Stimulated activated CD4-positive, alpha-beta T cell treated with anti-CD3 and anti-CD28 coated beads, Interleukin-15, amount 100 ng/mL, for 1 hour (primary cell): ENCODE measurements at places on chromosomes 6 and 20.

DNA sequence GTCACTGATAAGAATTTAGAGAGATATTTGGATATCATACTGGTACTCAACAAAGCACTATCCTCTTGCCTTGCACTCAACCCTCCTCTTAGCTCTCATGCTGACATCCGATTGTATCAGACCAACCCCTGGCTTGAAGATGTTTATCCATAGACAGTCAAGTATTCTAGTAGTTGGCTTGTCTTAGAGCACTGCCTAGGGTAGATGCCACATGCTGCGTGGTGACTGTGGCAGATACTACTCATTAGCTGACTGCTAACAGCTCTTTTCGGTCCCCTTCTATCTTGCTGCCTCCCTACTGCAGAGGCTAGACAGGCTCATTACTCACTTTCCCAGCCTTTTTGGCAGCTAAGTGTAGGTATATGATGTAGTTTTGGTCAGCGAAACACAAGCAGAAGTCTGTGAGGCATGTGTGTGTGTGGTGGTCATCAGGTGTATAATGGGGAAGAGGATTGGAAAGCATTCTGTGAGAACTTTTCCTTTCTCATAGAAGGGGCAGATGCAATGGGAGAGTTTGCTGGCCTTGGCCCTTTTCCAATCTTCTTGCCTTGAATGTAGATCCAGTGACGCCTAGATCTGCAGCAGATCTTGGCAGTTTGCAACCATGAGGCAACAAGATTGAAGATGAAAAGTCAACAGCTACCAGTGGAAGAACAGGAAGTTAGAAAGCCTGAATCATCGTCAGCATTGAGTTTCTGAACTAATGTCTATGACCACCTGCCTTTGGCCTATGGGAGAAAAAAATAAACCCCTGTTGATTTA lies 4.4 kb upstream of the IFNGR1 start:
- DNase-seq, result no peak

DNA sequence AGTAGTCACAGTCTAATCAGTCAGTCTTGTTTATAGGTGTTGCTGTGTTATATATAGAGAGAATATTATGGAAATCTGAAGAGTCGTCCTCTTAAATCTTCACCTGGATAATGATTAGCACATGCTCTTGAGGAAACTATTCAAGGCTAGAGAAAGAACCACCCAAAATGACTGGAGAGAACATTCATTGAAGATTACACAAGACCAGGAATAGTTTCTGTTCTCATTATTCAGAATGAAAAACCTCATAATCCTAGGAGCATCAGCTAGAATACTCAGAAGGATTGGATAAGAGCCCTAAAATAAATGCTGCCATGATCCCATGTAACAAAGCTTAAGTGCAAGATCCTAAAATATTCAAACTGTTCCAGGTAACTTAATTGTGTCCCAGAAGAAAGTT lies 278.2 kb upstream of the PREP start:
- DNase-seq, result no peak

- DNase-seq, result no peak
Observed at GRCh38 chr20:23254034-23254433, 96.6 kb upstream of the NXT1 start.

- DNase-seq, result no peak
Observed at GRCh38 chr6:97231911-97232310, 51.1 kb downstream of the MMS22L start.
